ENCODE measurements at places on chromosomes 12 and 14. TPM values are rescaled to one million over a fixed set of nuclear protein-coding genes. Genes with fewer than 3 reads are reported as not detected.

Gene BRAP
- total RNA-seq: 16.0 TPM

Gene KRT79
- not detected for total RNA-seq

Gene SLC6A15
- total RNA-seq: 0.32 TPM

Gene TRHDE
- 8.7 TPM for total RNA-seq

Gene NAA25
- 14.3 TPM for total RNA-seq

Gene CCDC88C
- total RNA-seq: 45.6 TPM

Data from colonic mucosa (tissue), 4 donors.